ENCODE measurements at places on chromosomes 7 and 10. TPM values are rescaled to one million over a fixed set of nuclear protein-coding genes. Genes with fewer than 3 reads are reported as not detected.

DNA sequence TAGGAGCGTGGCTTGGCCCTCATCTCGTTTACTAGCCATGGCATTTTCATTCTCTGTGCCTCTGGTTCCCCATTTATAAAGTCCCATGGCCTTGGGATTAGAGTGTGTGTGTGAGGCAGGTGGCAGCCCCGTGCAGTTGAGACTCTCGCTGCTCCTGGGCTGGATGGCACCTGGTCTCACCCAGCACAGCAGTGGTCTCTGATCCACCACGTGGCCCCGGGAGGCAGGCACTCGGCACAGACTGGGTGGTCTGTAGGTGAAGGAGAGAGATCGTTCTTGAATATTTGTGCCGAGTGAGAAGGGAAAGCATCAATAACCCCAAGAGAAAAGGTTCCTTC is 50.4 kb downstream of the CALML3 start:
- H3K4me3 ChIP-seq, result no peak overlapping the region
- no peaks in the 10 kb centered on the region for H3K36me3 ChIP-seq
- no peak for DNase-seq
- no peaks in the 10 kb centered on the region for H3K27me3 ChIP-seq
- H3K4me1 ChIP-seq, result peaks cover 45% of the 10 kb centered on the region
- peak overlapping the region; percentile 62 for H3K27ac ChIP-seq

GRCh38 chr10:133442191-133442966 is 11.4 kb upstream of the SCART1 start:
- no peak for DNase-seq
- H3K4me1 ChIP-seq, result no peaks in the 10 kb centered on the region
- H3K27me3 ChIP-seq, result no peaks in the 10 kb centered on the region
- no peak overlapping the region for H3K27ac ChIP-seq

Gene ITPRID1
- total RNA-seq, result not detected

DNA sequence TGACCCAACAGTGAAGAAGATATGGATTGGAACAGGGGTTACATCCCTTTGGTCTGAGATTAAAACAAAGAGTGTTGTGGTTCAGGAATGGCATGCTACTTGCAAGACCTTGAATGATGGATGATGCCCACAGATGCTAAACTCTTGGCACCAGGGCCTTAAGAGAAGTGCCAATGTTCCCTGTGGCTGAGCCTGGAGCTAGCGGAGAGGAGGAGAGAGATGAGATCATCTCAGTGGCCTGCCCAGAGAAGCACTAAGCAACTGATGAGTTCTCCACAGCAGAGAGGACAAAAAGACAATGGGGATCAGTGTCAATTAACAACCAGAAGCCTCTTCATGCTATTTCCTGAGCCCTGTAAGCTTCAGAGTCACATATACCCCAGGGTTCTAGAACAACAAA is 97.8 kb downstream of the ELAPOR2 start:
- H3K27ac ChIP-seq, result no peak overlapping the region
- H3K4me1 ChIP-seq, result no peaks in the 10 kb centered on the region
- no peaks in the 10 kb centered on the region for H3K36me3 ChIP-seq
- H3K27me3 ChIP-seq, result no peaks in the 10 kb centered on the region
- H3K4me3 ChIP-seq, result no peak overlapping the region

DNA sequence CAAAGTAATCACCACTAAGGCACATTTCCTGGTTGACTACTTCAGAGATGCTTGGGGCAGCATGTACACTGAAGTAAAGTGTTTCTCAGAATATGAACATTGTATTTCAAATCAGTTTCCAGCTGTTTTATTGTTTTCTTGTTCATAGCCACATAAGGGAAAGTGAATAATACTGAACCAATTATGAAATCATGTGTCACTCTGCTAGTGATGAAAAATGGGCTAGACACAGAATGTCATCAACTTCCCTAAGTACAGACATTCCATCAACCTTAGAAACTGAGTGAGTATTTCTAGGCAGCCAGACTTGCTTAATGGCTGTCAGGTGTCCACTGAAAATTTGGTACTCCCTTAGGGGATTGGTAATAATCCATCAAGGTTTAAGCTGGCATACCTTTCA is 603.5 kb downstream of the ARL4A start:
- H3K36me3 ChIP-seq, result no peaks in the 10 kb centered on the region
- no peak overlapping the region for H3K27ac ChIP-seq
- no peaks in the 10 kb centered on the region for H3K4me1 ChIP-seq
- no peak for DNase-seq
- H3K4me3 ChIP-seq, result no peak overlapping the region

DNA sequence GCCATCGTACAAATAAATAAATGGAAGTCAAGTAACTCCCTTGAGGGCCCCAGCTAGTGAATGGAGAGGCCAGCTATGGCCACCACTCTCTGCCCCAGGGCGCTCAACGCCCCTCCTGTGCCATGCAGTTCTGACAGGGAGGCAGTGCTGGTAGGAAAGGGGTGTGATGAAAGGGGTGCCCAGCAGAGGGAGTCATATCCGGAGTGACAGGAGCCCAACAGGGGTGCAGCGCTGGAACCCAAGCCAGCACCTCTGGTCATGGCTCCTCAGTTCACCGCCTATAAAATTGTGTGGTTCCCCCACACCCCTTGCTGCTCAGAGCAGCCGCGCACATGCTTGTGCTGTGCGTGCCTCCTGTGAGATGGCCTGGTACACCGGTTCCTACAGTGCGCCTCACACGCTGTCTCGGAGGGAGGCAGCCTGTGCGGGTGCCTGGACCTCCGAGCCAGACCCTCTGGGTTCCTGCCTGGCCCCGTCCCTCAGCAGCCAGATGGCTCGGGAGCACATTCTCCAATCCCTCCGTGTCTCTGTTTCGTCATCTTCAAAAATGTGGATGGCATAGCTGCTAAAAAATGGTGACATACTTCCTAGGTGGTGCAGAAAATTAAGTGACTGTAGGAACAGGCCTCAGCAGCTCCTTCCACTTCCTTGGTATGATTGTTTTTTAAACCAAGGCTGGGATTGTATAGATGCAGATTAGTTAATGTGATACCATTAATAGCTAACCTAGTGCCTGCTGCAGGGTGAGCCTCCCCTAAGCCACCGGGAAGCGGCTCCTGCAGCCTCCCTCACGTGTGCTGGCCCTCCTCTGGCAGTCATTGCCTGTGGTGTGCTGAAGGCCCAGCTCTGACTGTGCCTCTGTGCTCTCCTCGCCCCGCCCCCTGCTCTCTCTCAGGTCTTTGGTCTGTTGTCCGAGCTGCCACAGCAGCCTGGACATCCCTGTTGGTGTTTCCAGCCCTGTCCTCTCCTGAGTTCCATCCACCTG is 125.8 kb downstream of the EGFR start:
- no peaks in the 10 kb centered on the region for H3K27me3 ChIP-seq
- peaks cover 18% of the 10 kb centered on the region for H3K4me1 ChIP-seq
- H3K27ac ChIP-seq, result no peak overlapping the region
- peaks cover 40% of the 10 kb centered on the region for H3K36me3 ChIP-seq
- DNase-seq, result no peak

DNA sequence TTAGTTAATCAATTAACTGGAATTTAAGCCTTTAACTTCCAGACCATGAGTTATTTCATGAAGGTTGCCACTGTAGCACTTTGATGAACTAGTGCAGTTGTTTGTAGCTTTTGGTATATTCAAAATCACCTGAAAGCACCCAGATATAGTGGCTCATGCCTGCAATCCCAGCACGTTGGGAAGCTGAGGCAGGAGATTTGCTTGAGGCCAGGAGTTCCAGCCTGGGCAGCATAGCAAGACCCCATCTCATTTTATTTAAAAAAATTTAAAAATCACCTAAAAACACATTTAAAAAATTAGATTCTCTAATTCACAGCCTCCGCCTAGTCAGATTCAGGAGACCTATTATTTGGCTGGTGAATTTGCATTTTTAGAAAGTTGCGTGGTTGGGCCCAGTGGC is 9.0 kb downstream of the TBC1D12 start:
- no peak overlapping the region for H3K27ac ChIP-seq
- H3K4me1 ChIP-seq, result peaks cover 21% of the 10 kb centered on the region
- H3K4me3 ChIP-seq, result no peak overlapping the region
- H3K27me3 ChIP-seq, result no peaks in the 10 kb centered on the region
- DNase-seq, result no peak
- no peaks in the 10 kb centered on the region for H3K36me3 ChIP-seq

DNA sequence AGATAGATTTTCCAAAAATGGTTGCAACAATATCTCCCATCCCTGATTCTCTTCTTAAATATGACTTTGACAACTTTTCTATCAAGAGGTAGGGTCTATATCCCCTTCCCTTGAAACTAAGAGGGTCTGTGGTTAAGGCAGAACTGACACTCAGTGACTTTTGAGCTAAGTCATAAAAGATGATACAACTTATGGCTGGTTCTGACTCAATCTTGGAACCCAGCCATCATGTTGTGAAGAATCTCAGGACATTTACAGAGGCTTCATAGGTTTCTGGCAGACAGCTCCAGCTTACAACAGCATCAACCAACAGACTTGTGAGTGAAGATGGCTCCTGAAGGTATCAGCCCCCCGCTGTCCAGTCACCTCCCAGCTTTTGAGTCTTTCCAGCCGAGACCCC is 203.5 kb downstream of the RNLS start:
- DNase-seq, result no peak
- no peak overlapping the region for H3K4me3 ChIP-seq
- no peaks in the 10 kb centered on the region for H3K36me3 ChIP-seq
- no peaks in the 10 kb centered on the region for H3K4me1 ChIP-seq
- H3K27ac ChIP-seq, result no peak overlapping the region
- no peaks in the 10 kb centered on the region for H3K27me3 ChIP-seq

DNA sequence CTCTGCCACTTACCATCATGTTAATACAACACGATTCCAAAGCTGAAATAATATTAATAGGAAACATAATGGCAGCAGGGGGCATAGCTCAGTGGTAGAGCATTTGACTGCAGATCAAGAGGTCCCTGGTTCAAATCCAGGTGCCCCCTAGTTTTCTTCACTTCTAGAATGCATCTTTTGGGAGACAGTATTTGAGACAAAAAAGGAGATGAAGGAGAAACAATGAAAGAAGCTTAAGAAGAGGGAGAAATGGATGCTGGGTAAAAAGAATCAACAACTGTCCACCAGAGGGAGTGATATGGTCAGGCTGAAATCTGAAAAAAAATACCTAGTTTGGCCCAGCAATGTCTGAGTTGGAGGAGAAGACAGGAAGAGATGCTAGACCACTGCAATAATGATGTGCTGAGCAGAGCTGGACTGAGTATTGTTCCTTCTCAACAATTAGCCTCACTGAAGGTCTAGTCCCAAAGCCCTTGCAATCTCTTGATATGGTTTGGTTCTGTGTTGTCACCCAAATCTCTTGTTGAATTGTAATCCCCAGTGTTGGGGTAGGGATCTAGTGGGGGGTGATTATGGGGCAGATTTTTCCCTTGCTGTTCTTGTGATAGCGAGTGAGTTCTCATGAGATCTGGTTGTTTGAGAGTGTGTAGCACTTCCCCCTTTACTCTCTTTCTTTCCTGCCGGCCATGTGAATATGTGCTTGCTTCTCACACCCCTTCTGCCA is 48.3 kb downstream of the ZNF783 start:
- no peak for DNase-seq
- no peak overlapping the region for H3K4me3 ChIP-seq
- H3K4me1 ChIP-seq, result no peaks in the 10 kb centered on the region
- no peaks in the 10 kb centered on the region for H3K27me3 ChIP-seq
- H3K27ac ChIP-seq, result no peak overlapping the region

Gene CHRM2
- total RNA-seq, result 1.2 TPM

Gene NRAP
- not detected for total RNA-seq

Gene C10orf67
- not detected for total RNA-seq

Gene CDC14C
- total RNA-seq, result not detected

DNA sequence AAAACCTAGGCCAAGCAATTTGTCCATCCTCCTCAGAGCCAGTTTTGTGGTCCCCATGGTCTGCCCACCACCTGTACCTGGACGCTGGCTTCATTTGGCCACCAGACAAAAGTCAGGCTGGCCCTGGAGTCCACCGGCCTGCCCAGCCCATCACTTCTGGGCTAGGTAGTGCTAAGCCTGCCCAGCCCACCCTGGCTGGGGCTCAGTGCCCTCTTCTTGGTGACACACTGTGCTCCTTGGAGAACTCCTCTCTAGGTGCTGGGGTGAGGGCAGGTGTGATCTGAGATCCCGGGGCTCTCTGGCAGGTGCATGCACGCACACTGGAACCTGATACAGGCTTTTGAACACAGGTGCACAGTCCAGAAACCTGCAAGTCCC is 1.1 kb downstream of the AIFM2 start:
- no peaks in the 10 kb centered on the region for H3K27me3 ChIP-seq
- no peak for DNase-seq
- H3K4me3 ChIP-seq, result peak overlapping the region; percentile 54
- H3K36me3 ChIP-seq, result no peaks in the 10 kb centered on the region

DNA sequence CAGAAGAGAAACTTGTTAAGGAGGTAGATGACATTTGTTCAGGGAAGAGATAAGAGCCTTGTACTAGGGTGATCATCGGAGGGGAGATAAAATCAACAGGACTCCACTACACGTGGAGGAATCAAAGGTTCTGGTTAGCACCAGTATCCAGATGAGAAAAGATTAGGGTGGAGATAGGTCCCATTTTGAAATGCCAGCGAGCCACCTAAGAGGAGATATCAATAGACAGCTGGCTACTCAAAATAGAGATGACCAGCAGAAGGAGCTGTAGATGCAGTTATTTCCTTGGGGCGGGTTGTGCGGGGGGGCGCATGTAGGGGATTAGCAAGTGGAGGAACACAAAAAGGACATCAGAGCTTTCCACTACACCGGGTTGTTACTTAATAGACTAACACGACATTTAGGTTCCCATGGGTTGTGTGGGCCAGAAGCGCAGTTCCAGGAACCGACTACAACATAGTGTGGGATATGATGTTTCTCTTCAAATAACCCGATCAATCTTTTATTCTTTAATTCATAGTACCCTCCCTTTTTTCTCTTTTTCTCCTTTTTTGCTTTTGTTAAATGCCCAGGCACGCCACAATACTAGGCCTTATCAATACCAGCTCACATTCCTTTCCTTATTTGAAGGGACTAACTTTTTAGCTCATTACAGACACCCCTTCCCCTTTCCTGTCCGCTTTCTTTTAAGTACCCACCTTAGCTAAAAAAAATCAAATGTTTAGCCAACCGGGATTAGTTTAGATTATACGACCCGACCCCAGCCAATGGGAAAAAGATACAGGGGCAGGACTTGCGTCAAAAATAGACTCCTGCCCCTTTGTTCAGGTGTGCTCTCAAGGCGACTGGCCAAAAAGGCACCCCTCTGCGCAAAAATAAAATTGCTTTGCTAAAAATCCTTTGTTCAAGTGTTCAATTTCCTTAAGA is 2.0 kb upstream of the KIF11 start:
- H3K27ac ChIP-seq, result peak overlapping the region; percentile 84
- no peak for DNase-seq
- H3K36me3 ChIP-seq, result no peaks in the 10 kb centered on the region
- H3K4me1 ChIP-seq, result peaks cover 10% of the 10 kb centered on the region
- peak overlapping the region; percentile 65 for H3K4me3 ChIP-seq

DNA sequence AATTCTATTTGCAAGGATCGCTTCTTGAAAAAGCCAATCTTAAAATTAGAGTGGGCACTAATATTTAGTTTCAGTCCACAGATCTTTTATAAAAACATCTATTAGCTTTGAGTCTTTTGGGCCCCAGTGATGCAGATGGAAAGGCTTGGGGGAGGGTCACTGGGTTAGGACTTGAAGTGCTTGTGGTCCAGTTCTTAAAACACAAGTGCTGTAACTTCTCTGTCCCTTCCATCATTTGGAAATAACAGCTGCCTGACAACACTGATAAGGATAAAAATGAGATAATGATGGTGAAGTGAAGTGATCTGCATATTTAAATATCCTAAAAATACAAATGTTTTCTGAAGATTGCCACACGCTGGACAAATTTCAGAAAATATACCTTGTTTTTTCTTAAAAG is 37.1 kb upstream of the ZRANB1 start:
- DNase-seq, result no peak
- no peak overlapping the region for H3K27ac ChIP-seq
- no peaks in the 10 kb centered on the region for H3K4me1 ChIP-seq

Measured in vagina (tissue), 2 donors.